ENCODE measurements at places on chromosomes 2 and 18.

DNA sequence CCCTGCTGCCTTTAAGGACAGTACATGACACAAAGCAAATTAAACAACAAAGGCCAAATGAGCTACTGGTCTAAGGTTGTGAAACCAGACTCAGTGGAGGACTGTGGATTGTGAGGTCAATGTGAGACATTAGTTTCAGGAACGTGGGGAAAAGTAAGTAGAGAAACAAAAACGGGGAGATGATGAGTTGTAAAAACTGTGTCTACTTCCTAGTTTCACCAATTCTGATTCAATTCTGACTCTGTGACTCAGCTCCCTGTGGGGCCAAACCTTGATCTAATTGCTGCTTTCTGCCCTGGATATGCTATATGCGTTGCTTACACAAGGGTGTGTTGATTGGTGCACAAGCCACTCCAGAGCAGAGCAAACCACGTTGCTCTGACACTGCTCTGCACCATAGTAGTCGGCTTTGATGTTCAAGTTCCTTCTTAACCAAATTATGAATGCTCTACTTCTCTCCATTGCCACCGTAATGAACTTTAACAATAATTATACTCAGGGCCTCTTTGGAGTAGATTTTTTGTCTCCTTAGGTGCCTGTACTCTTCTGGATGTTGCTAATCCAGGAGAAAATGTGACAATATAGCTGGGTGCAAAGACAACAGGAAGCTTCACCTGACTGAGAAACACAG, 1640.1 kb upstream of the CELF4 start:
- DNase-seq = no peak

- no peak for DNase-seq
These were observed 514.2 kb upstream of the MYT1L start for GRCh38 chr2:2845267-2845666.

GRCh38 chr2:72181616-72182015, 34.0 kb upstream of the CYP26B1 start:
- DNase-seq = no peak

DNA sequence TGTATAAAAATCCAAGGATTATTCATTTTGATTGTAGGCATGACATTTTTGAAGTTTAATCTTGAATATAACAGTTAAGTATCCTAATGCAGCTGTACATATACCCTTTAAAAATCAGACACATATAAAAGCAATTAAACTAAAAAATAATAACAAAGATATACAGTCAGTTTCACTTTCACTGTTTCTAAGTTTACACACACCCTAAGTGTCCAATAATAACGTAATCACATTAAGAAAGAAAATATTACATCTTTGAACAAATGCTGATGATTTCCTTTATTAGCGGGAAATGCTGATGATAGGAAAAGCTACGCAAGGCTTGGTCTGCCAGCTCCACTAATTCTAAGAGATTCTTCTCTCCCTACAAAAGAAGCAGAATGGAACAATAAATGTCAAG, 38.8 kb downstream of the RTTN start:
- DNase-seq = no peak

GRCh38 chr18:31267823-31268481, 50.0 kb upstream of the DSG1 start:
- DNase-seq = peak; percentile 44

DNA sequence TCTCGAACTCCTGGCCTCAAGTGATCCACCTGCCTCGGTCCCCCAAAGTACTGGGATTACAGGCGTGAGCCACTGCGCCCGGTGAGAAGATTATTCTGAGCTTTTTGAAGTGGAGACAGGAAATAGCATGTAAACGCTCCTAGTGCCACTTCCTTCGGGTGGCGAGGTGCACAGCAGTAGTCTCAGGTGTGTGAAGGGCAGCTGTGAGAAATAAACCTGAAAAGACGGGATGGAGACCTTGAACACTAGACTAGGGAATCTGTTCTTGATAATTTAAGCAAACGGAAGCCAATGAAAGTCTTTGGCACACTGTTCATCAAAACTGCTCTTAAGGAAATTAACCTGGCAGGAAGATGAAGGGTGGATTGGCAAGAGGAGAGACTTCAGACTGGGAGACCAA, 439 bp upstream of the PLEKHH2 start:
- DNase-seq = no peak

GRCh38 chr2:109053716-109054115, 64.7 kb upstream of the EDAR start:
- DNase-seq = no peak

DNA sequence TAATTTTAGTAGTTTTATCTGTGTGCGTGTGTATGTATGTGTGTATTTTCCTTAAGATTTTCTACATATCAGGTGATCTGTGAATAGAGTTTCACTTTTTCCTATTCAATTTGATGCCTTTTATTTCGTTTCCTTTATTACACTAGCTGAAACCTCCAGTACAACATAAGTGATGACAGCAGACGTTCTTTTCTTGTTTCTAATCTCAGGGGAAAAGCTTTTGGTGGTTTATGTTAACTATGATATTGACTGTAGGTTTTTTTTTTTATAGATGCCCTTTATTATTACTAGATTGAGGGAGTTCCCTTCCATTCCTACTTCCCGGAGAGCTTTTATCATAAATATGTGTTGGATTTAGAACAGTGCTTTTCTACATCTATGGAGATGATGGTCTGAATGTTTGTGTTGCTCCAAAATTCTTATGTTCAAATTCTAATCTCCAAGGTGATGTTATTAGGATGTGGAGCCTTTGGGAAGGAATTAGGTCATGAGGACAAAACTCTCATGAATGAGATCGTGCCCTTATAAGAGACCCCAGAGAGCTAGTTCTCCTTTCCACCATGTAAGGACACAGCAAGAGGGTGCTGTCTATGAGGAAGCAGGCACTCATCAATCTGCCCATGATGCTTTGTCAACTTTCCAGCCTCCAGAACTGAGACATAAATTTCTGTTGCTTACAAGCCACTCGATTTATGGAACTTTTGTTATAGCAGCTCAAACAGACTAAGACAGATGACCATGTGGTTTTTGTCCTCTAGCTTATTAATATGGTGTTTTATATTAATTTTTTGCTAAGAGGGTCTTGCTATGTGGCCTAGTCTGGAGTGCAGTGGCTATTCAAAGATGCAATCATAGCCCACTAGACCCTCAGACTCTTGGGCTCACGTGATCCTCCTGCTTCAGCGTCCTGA, 5.9 kb upstream of the RHBDD1 start:
- no peak for DNase-seq

DNA sequence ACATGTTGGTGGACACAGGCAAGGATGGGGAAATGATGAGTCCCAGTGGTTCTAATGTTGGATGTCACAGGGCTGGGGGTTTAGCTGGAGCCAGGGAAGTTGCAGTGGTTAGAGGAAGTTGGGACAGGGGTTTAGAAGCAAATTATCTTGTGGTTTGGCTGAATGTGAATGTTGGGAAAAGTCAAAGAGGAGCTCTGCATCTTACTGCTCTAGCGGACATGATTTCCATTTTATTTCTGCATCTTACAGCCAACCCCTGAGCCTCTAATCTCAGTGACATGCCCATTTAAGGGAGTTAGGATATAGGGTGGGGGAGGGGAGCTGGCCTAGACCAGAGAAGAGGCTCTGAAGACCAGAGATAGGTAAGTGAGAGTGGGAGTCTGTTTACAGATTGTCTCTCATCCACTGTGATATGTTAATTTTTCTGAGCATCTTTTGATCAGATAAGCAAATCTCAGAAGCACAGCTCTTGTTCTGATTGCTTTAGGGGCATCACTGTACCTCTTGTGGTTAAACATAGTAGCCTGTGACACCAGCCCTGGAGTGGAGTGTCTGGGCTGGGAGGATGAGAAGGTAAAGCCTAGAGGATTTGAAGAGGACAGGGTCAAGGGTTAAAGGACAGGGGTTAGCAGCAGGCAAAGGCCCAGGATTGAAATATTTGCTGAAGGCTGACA, 43.6 kb downstream of the SETBP1 start:
- no peak for DNase-seq

GRCh38 chr2:132726155-132726554, 56.1 kb upstream of the LYPD1 start:
- DNase-seq = no peak

Measured in GM12878 (cell line).